ENCODE measurements at places on chromosomes 7 and 10. TPM values are rescaled to one million over a fixed set of nuclear protein-coding genes. Genes with fewer than 3 reads are reported as not detected.

Gene C10orf67
- total RNA-seq, result 0.05 TPM

Gene CAV2
- total RNA-seq, result 6.0 TPM

Gene CTAGE8
- 0.52 TPM for total RNA-seq

Gene TUBB8
- total RNA-seq, result 0.05 TPM

Gene DNA2
- 21.5 TPM for total RNA-seq
